ENCODE measurements at places on chromosomes 1 and 21. TPM values are rescaled to one million over a fixed set of nuclear protein-coding genes. Genes with fewer than 3 reads are reported as not detected.

DNA sequence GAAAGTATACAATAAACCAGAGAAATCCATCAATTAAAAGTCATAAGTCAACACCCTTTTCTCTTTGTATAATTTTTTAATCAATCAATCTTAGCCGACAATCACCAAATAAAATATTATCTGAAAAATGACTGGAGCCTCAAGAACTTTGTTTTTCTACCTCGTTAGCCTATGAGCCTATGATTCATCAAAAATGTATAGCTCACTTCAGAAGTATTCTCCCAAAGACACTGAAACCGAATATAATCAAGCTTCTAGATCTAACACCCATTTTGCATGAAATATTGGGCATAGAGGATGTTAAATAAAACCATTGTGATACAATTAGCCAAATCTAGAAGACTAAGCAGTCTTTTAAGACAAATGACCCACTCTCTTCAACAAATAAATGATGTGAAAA, 17.8 kb upstream of the RSBN1 start:
- DNase-seq = no peak

GRCh38 chr1:81478219-81478618, 322.5 kb upstream of the ADGRL2 start:
- DNase-seq = no peak

Gene SERPINC1
- total RNA-seq = not detected

DNA sequence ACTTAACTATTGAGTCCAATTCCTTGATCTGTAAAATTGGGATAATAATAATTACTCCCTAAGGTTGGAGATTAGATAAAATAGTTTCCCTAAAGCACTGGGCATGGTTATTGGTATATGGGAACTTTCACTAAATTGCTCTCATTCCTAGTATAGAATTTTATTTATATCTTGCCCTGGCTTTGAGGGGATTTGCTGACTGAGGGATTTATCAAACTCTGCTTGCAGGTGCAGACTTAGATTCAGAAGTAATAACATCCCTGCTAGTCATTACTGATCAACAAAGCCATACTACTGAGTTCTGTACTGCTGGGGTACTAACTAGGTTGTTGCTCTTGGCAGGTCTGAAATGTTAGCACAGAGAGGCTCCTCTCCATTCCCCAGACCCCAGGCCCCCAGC, 41.9 kb downstream of the CASQ2 start:
- no peak for DNase-seq

DNA sequence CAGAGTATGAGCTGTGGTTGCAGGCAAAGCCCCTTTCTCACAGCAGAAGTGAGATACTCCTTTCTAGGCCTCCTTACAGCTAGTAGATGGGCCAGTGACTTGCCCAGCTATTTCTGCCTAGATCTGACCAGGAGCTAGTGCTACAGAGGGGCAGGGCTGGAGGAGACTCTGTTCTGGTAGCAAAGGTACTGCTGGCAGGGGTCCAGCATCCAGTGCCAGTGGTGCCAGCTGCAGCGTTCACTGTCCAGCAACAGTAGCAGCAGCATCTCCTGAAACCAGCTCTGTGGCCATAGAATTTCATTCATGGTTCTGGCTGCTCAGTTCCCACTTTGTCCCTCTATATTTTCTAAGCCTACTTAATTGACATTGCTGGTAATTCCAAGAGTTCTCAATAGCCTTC, 62.5 kb upstream of the CNN3 start:
- no peak for DNase-seq

GRCh38 chr1:237093691-237094090, 51.7 kb downstream of the RYR2 start:
- DNase-seq = no peak

All from omental fat pad (tissue), 4 donors.